Right renal pelvis (tissue), 4 donors: ENCODE measurements at places on chromosomes 13 and 19.

DNA sequence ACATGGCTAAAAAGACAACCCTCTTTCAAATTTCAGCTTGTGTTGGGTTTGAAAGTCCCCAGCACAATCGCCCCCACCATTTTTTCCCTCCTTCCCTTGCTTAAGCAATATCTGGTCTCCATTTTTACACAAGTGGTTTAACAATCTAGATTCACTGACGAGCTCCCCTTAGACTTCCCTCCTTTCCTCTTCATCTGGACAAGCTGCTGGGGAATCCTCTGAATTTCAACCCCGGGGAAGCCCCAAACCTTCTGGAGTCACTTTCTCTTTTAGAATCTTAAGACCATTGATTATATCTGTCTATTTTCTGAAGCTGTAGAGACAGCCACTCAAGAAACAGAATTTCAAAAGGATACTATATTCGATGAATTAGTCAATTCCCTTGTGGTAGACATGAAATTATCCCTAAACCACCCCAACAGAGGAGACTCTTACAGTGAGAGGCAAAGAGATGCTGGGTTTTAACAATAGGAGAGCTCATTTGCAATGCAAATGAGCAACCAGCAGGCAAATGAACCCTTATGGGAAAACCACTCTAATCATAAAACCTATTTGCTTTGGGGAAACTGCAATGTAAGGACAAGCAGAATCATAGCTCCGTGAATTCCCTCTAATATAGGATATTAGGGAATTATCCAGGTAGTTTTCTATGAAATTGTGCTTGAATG is 78.9 kb downstream of the TEX26 start:
- DNase-seq, result no peak

DNA sequence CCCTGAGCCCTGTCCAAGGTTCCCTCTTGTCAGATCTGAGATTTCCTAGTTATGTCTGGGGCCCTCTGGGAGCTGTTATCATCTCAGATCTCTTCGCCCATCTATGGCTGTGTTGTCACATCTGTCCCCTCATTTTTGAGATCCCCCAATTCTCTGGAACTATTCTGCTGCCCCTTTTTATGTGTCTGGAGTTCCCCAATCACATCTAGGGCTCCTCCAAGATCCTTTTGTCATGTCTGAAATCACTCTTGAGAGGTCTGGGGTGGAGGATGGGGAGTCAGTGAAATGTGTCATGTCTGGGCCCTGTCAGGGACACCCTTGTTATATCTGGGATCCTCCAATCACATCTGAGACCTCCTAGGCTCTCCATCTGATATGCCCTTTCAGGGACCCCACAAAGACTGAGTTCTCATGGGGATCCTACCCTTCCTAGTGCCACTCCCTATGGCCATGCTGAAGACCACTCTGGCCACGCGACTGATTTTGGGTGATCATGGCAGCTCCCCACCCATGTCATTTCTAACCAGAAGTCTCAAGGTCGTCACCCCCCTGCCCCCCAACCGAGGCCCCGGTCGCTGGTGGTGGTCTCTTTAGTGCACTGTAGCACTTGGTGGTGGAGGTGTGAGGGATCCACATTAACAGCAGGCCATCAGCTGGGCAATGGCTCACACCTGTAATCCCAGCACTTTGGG is 3.8 kb upstream of the MYBPC2 start:
- DNase-seq, result no peak

DNA sequence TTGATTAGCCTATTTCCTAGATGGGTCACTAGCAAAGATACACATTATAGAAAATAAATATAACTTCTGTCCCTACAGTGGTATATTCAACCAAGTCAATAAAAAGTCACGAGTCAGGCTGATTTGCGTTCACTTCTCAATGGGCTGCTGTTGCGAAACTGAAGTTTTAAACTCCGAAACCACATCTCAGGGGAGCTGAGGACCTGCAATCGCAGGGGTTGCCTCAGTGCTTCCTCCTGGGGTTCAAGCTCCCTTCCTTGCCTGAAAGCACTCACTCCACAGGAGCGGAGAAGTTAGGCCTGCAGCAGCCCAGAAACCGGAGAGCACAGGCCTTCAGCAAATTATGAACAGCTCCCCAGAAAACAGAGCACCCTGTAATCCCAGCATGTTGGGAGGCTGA is 39.6 kb downstream of the RAB20 start:
- no peak for DNase-seq

GRCh38 chr13:41762796-41763195 is 198.1 kb downstream of the VWA8 start:
- no peak for DNase-seq

DNA sequence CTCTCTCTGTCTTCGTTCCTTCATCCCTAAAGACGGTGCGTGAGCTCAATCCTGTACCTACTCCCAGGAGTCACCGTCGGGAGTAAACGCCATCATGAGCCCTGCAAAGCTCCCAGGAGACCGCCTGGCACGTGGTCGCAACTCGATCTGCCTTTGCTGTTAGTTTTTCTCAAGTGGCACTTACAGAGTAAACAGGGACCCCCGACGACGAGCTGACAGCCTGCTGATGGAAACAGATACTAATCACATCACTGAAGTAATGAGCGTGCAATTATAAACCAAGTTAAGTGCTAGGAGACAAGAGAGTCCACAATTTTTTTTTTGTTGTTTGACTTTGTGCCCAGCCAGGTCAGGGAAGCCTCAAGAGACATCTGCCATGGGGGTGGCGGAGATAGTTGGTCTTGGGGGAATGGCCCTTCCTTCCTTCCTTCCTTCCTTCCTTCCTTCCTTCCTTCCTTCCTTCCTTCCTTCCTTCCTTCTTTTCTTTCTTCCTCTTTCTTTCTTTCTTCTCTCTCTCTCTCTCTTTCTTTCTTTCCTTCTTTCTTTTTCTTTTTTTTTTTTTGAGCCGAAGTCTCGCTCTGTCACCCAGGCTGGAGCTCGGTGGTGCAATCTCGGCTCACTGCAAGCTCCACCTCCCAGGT is 23.6 kb downstream of the CACNG6 start:
- no peak for DNase-seq

GRCh38 chr19:50287331-50287730 is 41.8 kb downstream of the KCNC3 start:
- DNase-seq, result no peak

DNA sequence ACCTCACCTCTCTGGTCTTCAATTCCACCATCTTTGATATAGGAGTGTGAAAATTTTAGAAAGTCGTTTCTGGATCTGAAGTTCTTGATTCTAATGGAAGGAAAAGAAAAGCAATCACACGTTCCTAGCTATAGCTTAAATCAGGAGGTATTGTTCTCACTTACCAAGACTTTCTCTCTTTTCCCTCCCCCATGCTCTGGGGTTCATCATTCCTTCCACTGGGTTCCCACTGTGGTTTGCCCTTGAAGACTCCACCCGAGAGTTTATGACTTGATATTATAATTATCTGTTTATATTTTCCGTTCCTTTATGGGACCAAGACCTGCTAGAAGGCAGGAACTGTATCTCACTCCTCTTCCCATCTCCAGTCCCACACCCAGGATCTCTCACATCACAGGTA is 76.6 kb downstream of the AKAP11 start:
- DNase-seq, result no peak

GRCh38 chr13:99254830-99255229 is 3.3 kb downstream of the GPR18 start:
- DNase-seq, result no peak
